ENCODE measurements at places on chromosomes 16 and 17.

DNA sequence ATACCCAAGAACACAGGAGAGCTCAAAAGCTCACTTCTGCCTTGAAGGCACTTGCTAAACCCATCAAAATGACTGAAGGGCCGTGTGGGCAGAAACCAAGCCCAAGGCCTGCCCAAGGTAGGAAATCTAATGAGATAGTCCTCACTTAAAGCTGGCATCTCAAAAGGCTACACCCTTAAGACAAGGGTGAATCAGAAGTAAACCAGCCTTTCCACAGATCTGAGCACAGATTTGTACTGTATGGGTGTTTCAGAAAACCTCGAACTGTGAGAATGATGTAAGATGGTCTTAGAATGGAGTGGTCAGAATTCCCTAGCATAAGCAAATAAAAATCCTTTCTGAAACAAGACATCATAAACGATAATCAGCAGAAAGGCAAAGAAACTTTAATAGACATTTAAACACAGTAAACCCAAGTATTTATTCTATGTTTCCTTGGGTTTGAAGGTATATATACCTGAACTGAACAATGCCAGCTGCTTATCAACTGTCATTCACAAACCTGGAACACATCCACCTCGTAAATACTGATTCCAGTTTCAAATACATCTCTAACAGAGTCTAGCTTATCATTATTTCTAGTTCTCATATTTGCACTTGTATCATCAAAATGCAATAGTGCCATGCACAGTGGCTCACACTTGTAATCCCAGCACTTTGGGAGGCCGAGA lies 37.8 kb downstream of the GLG1 start:
- no peak for DNase-seq

- DNase-seq, result no peak
Observed at GRCh38 chr17:64655704-64656103, 6.4 kb downstream of the SMURF2 start.

- no peak for DNase-seq
Observed at GRCh38 chr16:53080345-53081031, 25.7 kb downstream of the CHD9 start.

DNA sequence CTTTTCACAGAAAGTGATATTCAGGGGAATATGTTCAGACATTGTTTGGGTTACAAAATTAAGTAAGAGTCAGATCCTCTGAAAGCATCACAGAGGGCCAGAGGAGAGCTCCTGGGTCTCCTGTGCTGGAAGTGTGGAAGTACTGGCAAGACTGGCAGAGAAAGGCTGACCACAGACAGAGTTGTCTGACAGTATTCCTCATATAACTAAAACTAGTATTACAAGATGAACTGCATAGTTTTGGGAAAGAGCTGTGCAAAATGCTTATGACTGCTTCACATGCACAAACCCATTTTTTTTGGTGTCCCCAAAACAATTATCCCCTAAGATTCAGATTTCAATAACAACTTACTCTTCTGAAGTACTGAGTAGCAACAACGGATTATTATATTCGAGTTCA lies 35.2 kb downstream of the N4BP1 start:
- no peak for DNase-seq

- no peak for DNase-seq
Observed at GRCh38 chr16:57791893-57792461, 10.3 kb downstream of the KIFC3 start.

GRCh38 chr17:42055496-42055895 lies 5.1 kb upstream of the C17orf113 start:
- DNase-seq, result no peak

GRCh38 chr17:80331820-80332219 lies 71.2 kb downstream of the RNF213 start:
- DNase-seq, result no peak

DNA sequence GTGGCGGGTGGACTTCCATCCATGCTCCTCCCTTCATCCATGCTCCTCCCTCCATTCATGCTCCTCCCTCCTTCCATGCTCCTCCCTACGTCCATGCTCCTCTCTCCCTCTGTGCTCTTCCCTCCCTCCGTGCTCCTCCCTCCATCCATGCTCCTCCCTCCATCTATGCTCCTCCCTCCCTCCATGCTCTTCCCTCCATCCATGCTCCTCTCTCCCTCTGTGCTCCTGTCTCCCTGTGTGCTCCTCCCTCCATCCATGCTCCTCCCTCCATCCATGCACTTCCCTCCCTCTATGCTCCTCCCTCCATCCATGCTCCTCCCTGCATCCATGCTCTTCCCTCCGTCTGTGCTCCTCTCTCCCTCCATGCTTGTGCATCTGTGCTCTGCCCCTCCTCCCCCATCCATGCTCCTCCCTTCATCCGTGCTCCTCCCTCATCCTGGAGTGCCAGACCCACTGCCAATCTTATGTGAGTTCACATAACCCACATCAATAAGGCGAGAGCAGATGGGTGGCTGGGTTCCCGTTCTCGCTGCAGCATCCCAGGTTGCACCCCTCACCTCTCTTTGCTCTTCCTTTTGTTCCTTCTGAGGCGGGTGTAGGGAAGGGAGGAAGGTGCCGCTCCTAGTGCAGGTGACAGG lies 22.8 kb downstream of the KSR1 start:
- no peak for DNase-seq

DNA sequence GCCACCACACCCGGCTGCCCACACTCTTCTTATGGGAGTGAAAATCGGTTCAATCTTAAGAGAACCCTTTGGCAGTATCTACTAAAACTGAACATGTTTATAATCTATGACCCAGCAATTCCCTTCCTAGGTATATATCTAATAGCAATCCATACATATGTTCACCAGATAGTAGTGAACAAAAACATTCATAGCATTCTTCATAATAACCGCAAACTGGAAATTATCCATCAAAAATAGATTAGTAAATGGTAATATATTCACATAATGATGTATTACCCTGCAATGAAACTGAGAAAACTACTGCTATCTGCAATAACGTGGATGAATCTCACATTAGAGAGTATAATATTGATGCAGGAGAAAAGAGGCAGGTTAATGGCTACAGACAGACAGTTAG lies 23.1 kb downstream of the COPRS start:
- DNase-seq, result no peak

DNA sequence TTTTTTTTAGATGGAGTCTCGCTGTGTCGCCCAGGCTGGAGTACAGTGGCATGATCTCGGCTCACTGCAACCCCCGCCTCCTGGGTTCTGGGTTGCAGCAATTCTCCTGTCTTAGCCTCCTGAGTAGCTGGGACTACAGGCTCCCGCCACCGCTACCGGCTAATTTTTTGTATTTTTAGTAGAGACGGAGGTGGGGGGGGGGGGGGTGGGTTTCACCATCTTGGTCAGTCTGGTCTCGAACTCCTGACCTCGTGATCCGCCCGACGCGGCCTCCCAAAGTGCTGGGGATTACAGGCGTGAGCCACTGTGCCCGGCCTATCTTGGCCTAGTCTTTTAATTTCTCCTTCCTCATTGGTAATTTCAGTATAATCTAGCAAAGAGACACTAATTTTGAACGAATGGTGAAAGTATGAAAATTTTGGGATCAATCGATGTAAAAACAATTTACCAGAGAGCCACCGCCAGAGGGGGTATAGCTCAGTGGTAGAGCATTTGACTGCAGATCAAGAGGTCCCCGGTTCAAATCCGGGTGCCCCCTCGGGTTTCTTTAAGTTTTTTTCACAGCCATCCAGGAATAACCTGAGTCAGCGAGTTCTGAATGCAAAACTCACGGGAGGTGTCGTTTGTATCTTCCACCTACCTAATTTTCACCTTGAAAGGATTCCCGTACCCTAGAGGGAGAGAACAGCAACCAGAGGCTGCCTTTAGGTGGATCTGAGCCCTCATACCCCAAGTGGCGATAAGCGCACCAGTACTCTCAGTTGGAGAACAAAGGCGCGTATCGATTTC lies 2.5 kb upstream of the LASP1 start:
- peak; percentile 79 for DNase-seq

- DNase-seq, result no peak
Observed at GRCh38 chr16:3223913-3224515, 10.9 kb downstream of the ZNF200 start.

DNA sequence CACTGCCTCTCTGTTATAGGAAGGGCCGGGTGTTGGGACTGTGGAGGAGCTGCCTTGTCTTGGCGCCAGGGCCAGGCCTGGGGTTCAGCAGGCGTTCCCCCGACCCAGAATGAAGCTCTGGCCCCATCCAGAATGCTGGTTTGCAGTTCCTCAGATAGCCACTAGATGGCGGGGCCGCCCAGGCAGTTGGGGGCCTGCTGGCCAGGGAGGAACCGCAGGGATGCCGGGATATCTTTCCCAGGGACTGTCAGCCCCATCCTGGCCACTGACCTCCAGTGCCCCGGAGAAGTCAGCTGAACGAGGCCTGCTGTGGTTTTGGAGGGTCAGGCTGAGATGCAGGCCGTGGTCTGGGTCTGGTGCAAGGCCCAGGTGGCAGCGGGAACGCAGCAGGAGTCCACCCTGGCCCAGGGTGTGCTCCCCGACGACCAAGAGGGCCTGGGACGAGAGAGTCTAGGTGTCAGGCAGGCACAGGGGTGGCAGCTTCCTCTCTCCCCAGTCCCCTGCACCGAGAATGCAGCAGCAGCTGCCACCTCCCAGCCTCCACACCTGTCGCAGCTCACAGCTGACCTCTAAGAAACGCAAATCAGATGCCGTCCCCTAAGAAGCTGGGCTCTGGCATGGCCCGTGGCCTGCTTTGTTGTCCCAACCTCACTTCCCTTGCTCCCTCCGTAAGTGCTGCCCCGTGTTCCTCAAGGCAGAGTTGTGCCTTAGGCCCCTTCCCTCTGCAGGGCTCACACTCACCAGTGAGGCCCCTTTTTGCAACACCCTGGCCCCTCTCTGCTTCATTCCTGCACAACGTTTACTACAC lies 51.2 kb downstream of the RMI2 start:
- DNase-seq, result peak; percentile 76

DNA sequence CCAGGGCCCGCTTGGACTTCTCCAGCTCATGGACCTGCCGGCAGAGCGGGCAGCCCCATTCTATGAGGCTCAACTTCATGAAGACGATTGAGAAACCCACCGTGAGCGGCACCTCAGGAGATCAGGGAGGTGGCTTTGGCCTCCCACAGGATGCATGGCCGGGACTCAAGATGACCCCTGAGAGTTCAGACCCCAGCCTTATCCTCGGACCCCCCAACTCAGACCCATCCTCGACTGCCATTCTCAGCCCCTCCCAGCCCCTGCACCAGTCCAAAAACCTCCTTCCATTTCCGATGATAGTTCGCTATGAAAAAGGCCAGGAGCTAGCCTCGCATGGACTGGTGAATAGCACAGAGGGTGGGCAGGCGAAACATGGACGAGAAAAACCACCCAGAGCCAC lies 71.0 kb downstream of the NDE1 start:
- DNase-seq, result no peak

DNA sequence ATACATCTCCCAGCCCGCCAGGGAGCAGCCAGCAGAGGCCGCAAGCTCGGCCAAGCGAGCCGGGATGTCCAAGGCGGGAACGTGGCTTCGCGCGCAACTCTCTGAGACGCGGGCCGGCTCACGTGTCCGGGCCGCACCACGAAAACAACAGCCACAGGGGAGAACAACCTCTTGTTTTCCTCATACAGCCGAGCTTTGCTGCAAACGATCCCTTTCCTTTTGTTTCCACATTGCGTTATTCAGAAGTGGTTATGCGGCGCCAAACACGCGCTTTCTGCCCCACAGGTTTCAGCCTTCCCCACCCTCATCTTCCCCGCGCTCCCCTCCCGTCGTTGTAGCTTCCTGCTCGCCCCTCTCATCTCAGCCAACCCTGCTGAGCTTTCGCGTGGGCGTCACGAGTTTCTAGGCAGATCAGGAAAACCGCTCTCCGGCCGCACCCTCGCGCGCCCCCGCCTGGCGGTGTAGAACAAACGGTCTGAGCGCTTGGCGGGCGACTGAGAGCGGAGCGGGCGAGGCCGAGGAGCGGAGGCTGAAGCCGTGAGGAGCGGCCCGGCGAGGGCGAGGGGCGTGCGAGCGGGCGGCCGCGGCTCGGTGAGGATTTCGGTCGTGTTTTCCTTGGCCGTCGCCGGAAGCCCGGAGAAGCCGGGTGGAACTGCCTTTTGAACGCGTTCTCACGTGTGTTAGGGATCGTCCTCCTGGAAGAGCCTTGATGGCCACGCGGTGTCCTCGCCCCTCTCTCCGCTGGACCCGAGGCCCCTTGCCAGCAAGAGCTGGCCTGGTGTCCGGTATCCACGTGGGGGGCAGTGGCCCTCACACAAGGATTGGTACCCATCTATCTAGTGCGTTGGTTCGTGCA lies 6.6 kb upstream of the SMARCD2 start:
- DNase-seq, result peak; percentile 97

DNA sequence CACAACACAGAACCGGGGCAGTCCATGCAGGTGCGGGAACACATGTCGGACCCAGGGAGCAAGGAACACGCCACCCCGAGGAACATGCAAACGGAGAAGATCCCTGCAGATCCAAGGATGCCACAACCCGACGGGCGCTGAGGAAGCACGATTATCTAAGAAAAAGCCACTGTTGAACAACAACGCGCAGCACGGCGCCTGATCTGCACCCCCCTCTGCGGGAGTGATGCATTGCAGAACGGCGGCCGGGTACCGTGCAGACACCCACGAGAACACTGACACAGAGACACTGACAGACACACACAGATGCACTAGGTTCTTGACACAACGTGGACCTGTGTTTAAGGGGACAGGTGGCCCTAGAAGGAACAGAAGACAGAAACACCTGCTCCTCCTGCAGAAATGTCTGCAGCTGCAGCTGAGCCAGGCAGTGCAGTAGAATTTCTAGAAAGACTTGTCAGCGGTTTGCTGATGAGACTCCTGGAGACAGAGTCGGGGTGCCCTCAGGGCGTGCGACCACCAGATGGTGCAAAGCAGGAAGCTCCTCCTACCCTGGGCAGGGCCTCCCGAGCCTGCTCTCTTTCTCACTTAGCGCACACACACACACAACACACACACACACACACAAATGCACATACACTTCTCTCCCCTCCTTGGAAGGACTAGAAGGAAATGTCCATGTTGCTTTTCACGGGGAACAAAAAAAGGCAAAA lies 7.5 kb downstream of the NPTX1 start:
- DNase-seq, result no peak
